ENCODE measurements at places on chromosomes 12 and 14. TPM values are rescaled to one million over a fixed set of nuclear protein-coding genes. Genes with fewer than 3 reads are reported as not detected.

DNA sequence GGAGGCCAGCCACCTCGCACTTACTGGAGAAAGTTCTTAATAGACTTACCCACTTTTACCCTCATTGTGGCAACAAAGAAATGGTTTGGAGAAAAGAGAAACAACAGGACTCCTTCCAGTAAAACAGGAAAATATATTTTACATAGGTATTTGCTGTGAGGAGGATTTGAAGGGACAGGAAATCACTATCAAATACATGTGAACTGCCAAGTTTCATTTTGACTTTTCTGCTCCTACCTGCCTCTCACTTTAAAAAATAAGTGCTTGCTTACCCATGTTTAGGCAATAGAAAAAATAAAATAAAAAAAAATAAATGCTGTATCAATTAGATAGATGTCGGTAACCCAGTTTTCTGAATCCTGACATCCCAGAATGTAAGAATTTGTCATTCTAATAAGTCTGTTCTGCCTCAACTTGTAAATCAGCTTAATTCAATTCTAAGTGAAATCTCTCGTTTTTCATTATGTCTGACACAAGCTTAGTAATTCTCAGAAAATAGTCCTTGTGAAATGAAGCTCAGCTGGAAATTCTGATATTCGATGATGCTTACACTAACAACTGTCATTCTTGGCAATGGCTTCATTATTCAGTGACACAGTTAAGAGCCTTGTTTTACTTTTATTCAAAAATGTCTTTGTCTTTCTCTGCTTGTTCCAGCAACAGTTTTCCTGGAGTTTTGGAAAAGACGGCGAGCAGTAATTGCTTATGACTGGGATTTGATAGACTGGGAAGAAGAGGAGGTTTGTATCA lies 131.3 kb downstream of the SLC5A8 start:
- no peak for DNase-seq

DNA sequence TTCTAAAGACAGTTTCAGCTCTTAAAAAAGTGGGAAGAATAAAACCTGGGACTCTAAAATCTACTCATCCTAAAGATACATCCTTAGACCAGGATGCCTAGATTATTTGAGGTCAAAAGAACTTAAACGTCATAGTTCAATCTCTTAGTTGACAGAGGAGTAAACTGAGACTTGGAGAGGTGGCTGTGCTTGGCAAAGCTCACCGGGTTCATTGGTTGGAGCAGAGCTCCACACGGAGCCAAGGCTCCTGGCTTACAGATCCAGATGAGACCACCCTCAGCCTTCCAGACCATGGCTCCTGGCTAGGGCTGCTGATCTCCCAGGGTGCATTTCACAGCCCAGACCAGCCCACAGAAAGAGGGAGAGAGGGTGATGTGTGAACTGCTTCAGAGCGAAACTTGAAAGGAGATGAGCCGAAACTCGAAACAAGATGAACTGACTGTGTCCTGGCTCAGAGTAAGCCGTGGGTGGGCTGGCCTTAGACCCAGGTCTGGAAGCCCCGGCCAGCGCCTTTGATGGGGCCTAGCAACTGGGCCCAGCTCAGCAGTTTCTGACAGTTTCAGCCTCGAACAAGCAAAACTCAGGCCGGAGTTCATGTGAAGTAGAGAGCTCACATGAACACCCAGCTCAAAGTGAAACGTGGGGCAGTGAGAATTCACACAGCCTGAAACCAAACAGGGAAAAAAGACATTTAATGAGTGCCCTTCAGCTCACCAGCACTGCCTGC lies 1044.8 kb downstream of the BCL11B start:
- no peak for DNase-seq

DNA sequence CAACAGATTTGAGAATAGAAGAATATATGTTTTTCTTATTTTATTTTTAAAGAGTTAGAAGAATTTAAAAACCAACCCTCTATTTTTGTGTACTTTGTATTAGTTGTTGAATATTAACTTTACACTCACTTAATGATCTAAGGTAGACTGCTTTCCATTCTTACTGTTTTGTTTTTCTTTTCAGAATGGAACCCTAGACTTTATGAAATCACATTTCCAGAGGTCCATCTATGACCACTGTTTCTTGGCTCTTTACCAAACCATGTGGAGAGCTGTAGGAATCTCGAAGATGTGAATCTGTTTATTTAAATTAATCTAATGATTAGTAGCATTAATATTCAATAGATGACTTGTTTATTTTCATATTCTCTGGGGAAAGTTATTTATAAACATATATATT lies 7.2 kb upstream of the PIK3C2G start:
- DNase-seq: no peak

DNA sequence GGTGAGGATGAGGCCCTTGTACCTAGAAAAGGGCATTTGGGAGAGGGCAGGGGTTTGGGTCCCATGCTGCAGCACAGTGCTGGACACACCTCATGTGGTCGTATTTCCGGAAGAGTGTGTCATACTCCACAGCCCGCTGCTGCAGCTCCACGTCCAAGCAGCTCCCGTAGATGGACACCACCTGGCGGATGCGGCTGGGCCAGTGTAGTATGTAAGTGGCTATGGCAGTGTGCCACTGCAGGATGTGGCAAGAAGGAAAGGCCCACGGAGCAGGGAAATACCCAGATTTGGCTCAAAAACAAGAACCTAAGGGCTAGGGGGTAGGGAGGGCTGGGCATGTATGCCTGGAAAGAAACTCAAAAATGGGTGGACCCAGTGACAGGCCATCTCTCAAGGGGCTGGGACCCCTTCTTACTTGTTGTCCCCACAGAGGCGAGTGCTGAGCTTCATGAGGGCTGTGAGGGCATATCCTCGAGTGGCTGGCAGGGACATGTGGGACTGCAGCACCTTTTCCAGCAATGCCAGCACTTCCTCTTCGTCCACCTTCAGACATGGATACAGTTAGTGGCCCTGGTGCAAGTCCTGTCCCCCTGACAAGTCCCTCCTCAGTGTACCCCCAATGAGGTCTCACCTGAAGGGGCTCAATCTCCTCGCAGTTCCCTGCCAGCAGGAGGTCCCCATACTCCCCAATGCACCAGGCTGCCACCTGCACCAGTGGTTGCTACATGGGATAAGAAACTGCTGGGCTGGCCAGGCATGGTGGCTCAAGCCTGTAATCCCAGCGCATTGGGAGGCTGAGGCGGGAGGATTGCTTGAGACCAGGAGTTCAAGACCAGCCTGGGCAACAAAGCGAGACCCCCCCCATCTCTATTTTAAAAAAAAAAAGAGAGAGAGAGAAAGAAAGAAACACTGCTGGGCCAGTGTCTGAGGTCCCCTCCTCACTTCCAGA lies 5.4 kb downstream of the AP1G2 start:
- no peak for DNase-seq

- DNase-seq: no peak
Observed at GRCh38 chr12:12721814-12722434, 4.8 kb downstream of the CDKN1B start.

- DNase-seq: no peak
Observed at GRCh38 chr14:95705518-95705917, 8.4 kb downstream of the TCL1A start.

GRCh38 chr14:96205059-96205977 lies 679 bp downstream of the BDKRB2 start:
- DNase-seq: peak; percentile 25

DNA sequence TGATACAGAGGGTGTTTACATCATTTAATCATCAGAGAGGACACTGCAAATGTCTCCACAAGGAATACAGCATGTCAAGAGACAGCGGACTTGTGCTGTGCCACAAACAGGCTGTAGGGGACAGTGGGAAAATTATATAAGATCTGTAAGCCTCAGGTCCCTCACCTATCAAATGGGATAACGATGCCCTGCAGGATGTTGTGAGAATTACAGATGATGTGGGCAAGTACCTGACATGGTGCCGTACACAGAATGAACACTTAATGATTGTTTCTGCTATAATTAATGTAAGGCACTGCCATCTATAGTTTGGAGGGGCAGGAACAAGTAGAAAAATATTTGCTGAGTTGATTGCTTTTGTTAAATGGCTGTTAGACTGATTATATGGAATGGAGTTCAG lies 81.9 kb upstream of the GTF2A1 start:
- DNase-seq: peak; percentile 35

GRCh38 chr14:26056036-26056616 lies 541.7 kb downstream of the NOVA1 start:
- no peak for DNase-seq

Gene TMEM132C
- not detected for total RNA-seq

Gene RAD51AP1
- total RNA-seq: 69.2 TPM

Gene KRT5
- 0.91 TPM for total RNA-seq

DNA sequence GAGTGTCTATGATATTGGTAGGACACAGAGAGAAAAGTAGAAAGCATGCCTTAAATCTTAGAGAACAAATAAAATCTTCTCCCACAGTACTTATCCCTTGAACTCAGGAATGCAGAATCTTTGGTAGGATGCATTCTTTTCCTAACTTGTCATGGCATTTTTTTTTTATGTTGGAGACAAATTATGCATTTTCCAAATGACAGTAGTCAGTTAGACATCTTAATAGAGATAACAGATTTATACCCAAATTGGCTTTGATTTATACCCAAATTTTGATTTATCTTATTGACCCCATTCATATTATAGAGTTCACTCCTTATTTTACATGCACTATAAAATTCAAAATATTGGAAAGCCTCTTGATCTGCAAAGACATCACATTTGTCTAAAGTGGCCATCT lies 132.9 kb downstream of the CNTN1 start:
- DNase-seq: no peak

Gene SLC15A4
- 72.8 TPM for total RNA-seq

DNA sequence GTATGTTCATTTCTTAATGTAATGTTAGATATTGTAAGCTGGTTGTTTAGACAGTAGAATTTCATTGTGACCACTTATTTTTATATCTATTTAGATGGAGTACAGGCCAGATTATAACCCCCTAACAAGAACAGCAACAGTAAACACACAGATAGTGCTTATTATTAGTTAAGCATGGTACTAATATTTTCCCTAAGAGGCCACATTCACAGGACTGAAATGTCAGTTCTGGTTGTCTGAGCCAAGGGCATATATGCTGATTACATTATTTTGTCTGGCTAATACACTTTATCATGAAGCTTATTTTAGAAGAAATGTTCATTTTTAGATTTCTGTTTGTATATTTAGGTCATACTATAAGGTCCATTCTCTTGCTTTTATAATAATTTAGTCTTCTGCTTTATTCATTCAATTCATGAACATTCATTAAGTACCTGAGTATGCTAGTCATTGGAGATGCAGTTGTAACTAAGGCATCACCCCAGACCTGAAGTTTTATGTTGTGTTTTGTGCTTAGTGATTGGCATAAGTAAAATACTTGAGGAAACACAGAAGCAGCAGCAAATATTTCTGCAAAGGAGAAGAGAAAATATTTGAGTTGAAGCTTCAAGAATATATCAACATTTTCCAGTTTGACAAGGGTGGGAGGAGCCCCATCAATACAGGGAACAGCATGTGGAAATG lies 413.7 kb downstream of the RAD51B start:
- no peak for DNase-seq

GRCh38 chr12:60093428-60093827 lies 497.6 kb downstream of the SLC16A7 start:
- DNase-seq: no peak

DNA sequence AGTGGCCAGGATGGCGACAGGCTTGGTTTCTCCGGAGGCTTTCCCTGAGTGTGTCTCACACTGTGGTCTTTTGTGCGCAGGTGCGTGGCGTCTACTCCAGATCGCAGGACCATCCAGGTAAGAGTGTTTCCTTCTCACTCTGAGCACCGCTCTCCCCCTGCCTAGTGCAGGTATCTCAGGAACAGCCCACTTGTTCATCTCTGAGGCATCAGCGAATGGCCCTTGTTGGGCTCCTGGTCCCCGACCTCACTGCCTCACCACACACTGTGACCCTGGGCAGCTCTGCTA lies 781 bp downstream of the ADGRD1 start:
- DNase-seq: no peak

DNA sequence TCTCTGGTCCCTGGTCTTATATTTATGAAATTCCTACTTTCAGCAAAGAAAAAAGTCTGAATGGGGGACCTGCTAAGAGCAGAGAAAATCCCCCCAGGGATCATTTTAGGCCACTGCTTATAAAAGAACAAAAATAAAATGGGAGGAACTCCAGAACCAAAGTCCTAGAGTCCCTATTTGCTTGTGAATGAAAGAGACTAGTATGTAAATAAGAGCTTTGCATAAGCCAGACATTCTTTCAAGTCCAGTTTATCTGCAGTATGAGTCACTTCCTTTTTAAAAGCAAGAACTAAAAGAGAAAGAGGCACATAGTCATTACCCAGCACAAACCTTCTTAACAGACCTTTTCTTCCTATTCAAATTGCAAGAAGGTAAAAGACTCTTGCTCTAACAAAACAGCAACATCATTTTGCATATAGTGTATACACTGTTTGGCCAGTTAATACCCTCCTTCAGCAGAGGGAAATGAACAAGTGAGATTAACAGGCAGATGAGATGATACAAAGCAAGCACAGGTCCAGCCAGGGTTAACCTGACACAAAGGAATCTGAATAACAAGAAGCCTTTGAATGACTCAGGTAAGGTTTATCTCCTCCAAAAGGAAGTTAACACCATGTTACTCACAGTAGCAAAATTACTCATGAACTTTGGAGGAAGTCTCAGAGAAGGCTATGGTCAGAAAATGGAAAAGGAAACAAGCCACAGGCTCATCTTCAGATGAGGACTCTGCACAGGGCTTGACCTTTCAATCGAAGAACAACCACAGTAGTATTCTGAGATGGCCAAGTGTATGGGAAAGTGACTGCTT lies 87.3 kb downstream of the PHLDA1 start:
- peak; percentile 41 for DNase-seq

Gene TOGARAM1
- 14.2 TPM for total RNA-seq

DNA sequence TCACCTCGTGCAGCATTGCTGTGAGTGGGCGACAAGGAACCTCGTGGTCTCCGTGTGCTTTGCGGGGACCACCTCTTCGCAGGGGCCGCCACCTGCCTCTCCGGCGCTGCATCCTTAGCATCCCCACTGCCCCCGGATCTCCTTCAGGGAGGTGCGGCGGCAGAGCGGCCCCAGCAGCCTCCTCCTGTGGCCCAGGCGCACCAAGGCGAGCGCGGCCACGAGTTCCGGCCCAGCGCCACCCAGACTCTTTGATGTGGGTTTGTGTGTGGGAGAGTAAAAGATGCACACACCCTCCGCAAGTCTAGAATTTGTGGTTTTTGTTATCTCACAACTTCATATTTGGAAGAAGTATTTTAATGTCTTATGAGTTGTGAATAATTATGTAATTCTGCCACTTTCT lies 118.8 kb upstream of the DIO3 start:
- peak; percentile 75 for DNase-seq

Measured in OCI-LY7 (cell line).